Transverse colon (tissue), 4 donors: ENCODE measurements at places on chromosomes 2 and 18. TPM values are rescaled to one million over a fixed set of nuclear protein-coding genes. Genes with fewer than 3 reads are reported as not detected.
A peak's percentile ranks its signal among the peaks of the same experiment; 100 is the strongest.

DNA sequence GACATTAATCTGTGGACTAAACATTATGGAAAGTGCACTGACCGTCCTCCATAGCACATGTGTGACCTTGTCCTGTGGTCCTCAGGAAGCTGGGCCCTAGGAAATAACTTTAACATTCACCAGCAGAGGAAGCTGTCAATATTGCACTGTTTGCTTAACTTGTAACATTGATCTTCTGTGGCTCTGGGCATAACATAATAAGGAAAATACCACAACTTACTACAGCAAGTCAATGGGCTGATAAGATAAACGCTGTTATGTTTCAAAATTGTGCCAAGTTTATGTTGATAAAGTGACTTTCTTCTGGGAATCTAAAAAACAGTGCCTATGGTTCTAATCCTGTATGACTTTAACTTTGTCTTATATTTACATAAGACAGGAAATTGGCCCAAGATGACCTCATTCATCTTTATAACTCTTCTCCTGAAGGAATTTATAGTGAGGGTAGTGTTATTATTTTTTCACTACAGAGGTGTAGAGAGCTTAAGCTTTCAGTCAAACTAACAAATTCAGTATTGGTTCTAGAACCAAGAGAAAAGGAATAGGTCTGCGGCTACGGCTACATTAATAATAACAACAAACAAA lies 113.7 kb upstream of the MAP4K3 start:
- no peaks in the 10 kb centered on the region for H3K36me3 ChIP-seq
- no peak overlapping the region for H3K4me3 ChIP-seq
- peaks cover 23% of the 10 kb centered on the region for H3K4me1 ChIP-seq
- no peaks in the 10 kb centered on the region for H3K27me3 ChIP-seq

DNA sequence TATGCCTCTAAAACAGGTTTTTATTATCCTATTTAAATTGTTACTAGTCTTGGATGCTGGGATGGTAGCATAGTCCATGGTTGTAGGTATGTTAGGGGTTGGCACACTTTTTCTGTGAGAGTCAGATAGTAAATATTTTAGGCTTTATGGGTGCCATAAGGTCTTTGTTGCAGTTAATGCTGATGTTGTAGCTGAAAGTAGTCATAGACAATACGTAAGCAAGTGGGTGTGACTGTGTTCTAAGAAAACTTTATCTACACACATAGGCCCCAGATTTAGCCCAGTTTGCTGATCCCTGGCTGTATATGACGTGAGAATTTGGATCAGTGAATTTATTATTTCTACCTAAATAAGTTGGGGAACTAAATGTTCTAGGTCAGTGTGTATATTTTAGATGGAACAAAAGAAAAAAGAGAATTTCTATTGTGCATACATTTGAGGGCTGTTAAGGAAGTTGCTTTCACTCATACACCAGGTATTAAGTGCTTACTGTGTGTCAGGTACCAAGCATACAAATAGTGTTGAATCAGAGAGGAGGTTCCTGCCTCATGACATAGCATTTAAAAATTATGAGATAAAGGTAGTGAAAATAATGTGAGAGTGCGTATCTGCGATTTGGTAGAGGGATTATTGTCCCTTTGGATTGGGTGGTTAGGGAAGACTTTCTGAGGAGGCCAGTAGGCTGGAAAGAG lies 39.4 kb downstream of the AGFG1 start:
- no peak for DNase-seq
- no peak overlapping the region for H3K27ac ChIP-seq
- no peak overlapping the region for H3K4me3 ChIP-seq
- H3K4me1 ChIP-seq, result peaks cover 22% of the 10 kb centered on the region

DNA sequence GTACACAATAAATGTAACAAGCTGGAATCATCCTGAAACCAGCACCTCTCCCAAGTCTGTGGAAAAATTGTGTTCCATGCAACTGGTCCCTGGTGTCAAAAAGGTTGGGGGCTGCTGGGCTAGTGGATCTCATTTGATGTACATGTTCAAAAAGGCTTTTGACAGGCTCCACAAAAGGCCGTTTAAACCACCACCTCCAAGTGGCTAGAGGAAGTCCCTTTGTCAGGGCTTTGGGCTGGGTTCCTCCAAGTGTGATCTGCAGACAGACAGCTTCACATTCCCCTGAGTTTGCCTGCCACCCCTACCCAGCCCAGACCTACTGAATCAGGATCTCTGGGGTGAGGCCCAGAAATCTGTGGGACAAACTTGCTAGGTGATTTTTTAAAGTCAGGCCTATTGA lies 84.7 kb downstream of the TGFA start:
- H3K4me3 ChIP-seq, result no peak overlapping the region
- no peaks in the 10 kb centered on the region for H3K4me1 ChIP-seq
- no peaks in the 10 kb centered on the region for H3K27me3 ChIP-seq
- H3K36me3 ChIP-seq, result no peaks in the 10 kb centered on the region

- no peak for DNase-seq
- H3K4me1 ChIP-seq, result peaks cover 14% of the 10 kb centered on the region
These were observed 160.9 kb downstream of the BAZ2B start for GRCh38 chr2:159455330-159455918.

The TMEM17 gene
- total RNA-seq, result 1.4 TPM

The DAPL1 gene
- total RNA-seq, result not detected

GRCh38 chr2:189865826-189866225 lies 81.6 kb downstream of the PMS1 start:
- H3K36me3 ChIP-seq, result no peaks in the 10 kb centered on the region
- no peaks in the 10 kb centered on the region for H3K4me1 ChIP-seq
- H3K27me3 ChIP-seq, result no peaks in the 10 kb centered on the region
- H3K27ac ChIP-seq, result no peak overlapping the region

GRCh38 chr2:237291138-237291792 lies 122.7 kb downstream of the COL6A3 start:
- peak overlapping the region; percentile 87 for H3K27ac ChIP-seq
- H3K36me3 ChIP-seq, result no peaks in the 10 kb centered on the region
- peaks cover 6% of the 10 kb centered on the region for H3K27me3 ChIP-seq
- no peak overlapping the region for H3K4me3 ChIP-seq
- DNase-seq, result peak; percentile 87
- peaks cover 29% of the 10 kb centered on the region for H3K4me1 ChIP-seq

- H3K27me3 ChIP-seq, result no peaks in the 10 kb centered on the region
- peaks cover 28% of the 10 kb centered on the region for H3K4me1 ChIP-seq
- no peaks in the 10 kb centered on the region for H3K36me3 ChIP-seq
- H3K27ac ChIP-seq, result peak overlapping the region; percentile 61
- no peak overlapping the region for H3K4me3 ChIP-seq
These were observed 65.0 kb downstream of the BABAM2 start for GRCh38 chr2:27955384-27956161.

The ZNF521 gene
- 29.5 TPM for total RNA-seq

The SLC5A7 gene
- not detected for total RNA-seq

DNA sequence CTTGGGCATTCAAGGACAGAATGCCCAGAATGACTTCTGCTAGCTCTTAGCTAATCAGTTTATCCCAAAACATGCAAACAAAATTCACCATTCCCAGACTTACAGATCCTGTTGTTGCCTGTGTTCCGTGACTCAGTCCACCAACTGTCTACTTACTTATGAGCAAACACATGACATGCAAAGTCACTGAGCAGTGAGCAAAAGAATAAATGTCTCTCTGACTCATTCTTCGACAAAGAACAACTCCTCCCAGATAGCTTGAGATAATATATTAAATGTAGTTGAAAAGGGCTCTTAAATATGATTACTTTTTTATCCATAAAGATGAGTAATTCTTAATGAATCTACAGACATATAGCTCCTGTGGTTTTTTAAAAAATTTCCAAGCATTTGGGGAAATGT lies 9.0 kb upstream of the CREG2 start:
- no peak overlapping the region for H3K27ac ChIP-seq
- no peak overlapping the region for H3K4me3 ChIP-seq
- H3K36me3 ChIP-seq, result no peaks in the 10 kb centered on the region
- H3K27me3 ChIP-seq, result no peaks in the 10 kb centered on the region
- DNase-seq, result no peak
- H3K4me1 ChIP-seq, result no peaks in the 10 kb centered on the region

The LOXL3 gene
- 4.1 TPM for total RNA-seq

The NYAP2 gene
- not detected for total RNA-seq

The LDAH gene
- total RNA-seq, result 14.8 TPM

The GPR39 gene
- 85.3 TPM for total RNA-seq

The VIT gene
- 3.6 TPM for total RNA-seq

DNA sequence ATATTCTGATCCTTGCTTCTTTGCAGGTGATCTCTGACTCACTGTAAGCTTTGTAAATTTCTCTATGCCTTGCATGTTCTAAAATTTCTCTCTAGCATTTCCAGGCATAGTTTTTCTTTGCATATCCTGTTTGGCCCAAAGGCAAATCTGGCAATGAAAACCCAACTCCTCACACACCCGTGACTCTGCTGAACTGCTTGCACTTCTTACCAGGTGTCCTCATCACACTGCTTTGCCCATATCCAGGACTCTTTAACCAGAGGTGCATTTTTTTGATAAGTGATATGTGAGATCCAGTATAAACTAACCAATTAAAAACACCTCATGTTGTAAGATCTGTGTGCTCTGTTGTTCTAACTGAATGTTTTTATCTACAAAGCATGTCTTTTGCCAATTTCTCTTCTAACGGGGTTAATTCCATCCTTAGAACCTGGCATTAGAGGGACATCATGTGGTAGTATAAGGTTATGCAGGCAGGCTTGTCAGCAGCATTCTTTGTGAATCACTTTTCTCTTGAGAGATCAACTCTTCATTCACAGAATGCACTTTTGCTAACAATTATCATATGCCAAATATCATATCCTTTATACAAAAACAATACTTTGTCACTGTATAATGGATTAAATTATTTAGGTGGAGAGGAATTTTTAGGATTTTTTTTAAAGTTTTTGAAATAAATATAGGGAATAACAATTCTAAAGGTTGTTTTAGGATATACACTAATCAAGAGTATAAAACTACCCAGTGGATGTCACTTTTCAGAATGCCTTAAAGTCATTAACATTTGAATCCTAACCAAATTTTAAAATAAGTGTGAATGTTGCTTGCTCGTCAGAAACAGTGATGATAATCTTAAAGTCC lies 20.8 kb upstream of the TMX3 start:
- no peaks in the 10 kb centered on the region for H3K4me1 ChIP-seq
- H3K4me3 ChIP-seq, result no peak overlapping the region
- H3K27ac ChIP-seq, result no peak overlapping the region

The AGXT gene
- not detected for total RNA-seq

GRCh38 chr2:84643991-84644390 lies 127.7 kb downstream of the DNAH6 start:
- no peaks in the 10 kb centered on the region for H3K4me1 ChIP-seq
- no peak overlapping the region for H3K4me3 ChIP-seq
- H3K27me3 ChIP-seq, result no peaks in the 10 kb centered on the region
- no peak overlapping the region for H3K27ac ChIP-seq

GRCh38 chr2:232600053-232600773 lies 33.2 kb upstream of the EFHD1 start:
- H3K4me1 ChIP-seq, result no peaks in the 10 kb centered on the region
- H3K36me3 ChIP-seq, result no peaks in the 10 kb centered on the region
- H3K4me3 ChIP-seq, result no peak overlapping the region
- DNase-seq, result no peak
- H3K27me3 ChIP-seq, result no peaks in the 10 kb centered on the region
